Lung (tissue), 17 donors: ENCODE measurements at places on chromosomes 6 and 20. TPM values are rescaled to one million over a fixed set of nuclear protein-coding genes. Genes with fewer than 3 reads are reported as not detected.
A peak's percentile ranks its signal among the peaks of the same experiment; 100 is the strongest.

UST gene
- total RNA-seq: 8.6 TPM

ATAT1 gene
- total RNA-seq: 13.3 TPM

LINC00237 gene
- not detected for total RNA-seq

PHACTR2 gene
- 75.6 TPM for total RNA-seq

GSTA1 gene
- total RNA-seq: 23.5 TPM

TMEM200A gene
- total RNA-seq: 7.9 TPM

CRIP3 gene
- 0.83 TPM for total RNA-seq

HLA-DQB2 gene
- total RNA-seq: 56.3 TPM

SNHG17 gene
- 11.9 TPM for total RNA-seq

SFTA2 gene
- 65.4 TPM for total RNA-seq

BPIFB1 gene
- total RNA-seq: 61.9 TPM

IL17F gene
- total RNA-seq: not detected

GRCh38 chr6:10587656-10588406, 66.7 kb downstream of the GCNT2 start:
- peak; percentile 11 for DNase-seq

GRCh38 chr20:41837669-41838224, 219.6 kb upstream of the CHD6 start:
- DNase-seq: no peak

DNA sequence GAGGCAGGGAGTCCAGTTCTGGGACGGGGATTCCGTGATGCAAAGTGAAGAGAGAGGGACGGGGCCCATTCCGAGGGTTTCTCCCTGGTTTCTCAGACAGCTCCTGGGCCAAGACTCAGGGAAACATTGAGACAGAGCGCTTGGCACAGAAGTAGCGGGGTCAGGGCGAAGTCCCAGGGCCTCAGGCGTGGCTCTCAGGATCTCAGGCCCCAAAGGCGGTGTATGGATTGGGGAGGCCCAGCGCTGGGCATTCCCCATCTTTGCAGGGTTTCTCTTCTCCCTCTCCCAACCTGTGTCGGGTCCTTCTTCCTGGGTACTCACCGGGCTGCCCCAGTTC, 35.9 kb upstream of the HLA-G start:
- no peak for DNase-seq

GRCh38 chr20:5031206-5031557, 29.9 kb upstream of the SLC23A2 start:
- no peak for DNase-seq

DNA sequence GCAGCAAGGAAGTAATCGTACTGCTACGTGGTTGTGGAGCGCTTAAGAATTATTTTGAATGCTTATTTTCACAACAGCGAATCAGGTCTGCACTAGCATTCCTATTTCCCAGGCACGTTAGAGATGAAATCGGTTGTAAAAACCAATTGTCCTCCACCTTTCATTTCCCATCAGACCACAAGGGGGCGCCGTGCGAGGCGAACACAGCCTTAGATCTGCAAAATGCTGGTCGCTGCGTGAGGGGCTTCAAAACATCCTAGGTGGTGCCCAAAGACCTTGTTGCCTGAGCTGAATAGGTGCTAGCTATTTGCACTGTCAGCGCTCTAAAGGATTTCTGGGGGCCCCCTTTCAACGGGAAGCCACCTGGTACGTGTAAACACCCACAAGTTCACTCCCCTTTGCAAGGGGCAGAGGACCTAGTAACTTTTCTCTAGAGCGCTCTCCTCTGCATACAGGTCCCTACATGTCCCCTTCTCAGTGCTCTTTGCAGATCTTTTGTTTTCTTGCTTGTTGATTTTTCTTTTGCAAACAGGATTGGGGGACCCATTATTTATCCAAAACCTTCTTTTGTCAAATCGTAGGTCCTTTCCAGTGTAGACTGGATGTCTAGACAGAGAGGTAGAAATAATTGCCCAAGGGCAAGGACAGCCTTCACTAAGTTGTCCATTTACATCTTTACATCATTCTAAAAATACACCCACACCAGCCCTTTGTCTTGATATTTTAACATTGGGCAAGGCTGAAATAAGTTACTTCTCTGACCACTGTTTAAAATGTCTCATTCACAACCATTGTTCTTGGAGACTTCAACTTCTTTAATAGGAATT, 59.8 kb downstream of the NEDD9 start:
- peak; percentile 71 for DNase-seq

GRCh38 chr20:48686238-48687116, 141.3 kb downstream of the PREX1 start:
- no peak for DNase-seq

GRCh38 chr20:39142407-39143096, 180.4 kb downstream of the DHX35 start:
- DNase-seq: no peak

GRCh38 chr6:26345832-26346231, 19.2 kb upstream of the BTN3A2 start:
- no peak for DNase-seq

- DNase-seq: no peak
These were observed 95.2 kb downstream of the PLCB1 start for GRCh38 chr20:8227293-8227692.

DNA sequence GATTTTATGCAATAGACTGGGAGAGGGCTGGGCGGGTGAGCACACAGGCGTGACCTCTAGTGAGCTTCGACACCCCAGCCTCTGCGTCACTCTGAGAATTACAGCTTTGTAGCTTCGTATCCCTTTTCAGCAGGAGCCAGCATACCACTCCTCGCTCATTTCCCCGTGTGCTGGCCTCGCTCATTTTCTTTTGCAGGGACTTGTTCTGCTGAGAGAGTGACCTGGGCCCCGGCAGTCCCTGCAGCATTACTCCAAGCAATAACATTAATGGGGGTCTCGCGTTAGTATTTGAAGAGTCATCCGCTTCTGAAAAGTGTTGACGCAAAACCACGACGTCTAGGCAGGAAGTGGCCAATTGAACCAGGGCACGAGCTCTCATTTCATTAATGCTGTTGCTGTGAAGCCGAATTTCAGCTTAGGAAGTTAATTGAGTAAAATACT, 193.7 kb downstream of the QKI start:
- DNase-seq: no peak

GRCh38 chr6:36297051-36297450, 27.2 kb downstream of the PNPLA1 start:
- DNase-seq: no peak

- peak; percentile 40 for DNase-seq
These were observed 137.7 kb upstream of the HEY2 start for GRCh38 chr6:125611573-125612344.

DNA sequence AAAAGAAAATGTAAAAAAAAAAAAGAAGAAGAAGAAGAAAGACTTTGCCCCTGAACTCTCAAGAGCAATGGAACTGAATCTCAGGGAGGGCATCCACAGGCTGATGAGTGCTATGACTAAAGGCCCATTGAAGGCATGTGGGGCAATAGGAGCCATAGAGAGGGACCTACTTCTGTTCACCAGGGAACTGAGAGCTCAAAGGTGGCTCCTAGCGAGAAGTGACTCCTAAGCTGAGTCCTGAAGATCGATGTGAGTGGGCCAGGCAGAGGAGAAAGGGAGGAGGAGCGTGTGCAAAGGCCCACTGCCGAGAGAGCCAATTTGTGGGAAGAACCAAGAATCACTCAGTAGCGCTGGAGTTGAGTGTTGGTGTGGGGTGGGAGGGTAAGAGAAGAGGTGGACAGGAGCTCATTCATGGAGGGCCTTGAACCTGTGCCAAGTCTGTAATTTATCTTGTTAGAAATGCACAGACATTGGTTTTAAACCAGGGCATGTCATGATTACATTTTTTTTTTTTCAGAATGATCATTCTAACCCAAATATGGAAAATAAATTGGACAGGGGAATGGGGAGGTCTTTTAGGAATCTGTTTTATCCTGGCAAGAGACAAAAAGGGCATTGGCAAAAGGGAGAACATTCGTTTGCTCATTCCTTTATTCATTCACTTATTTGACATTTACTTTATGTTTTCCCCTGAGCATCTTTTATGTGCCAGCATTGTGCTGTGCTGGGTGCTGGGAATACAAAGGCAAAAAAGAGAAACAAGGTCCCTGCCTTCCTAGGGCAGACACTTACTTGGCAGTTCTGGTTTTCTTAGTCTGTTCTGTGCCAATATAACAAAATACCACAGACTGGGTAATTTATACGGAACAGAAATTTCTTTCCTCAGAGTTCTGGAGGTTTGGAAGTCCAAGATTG, 67.4 kb upstream of the DSP start:
- no peak for DNase-seq

DNA sequence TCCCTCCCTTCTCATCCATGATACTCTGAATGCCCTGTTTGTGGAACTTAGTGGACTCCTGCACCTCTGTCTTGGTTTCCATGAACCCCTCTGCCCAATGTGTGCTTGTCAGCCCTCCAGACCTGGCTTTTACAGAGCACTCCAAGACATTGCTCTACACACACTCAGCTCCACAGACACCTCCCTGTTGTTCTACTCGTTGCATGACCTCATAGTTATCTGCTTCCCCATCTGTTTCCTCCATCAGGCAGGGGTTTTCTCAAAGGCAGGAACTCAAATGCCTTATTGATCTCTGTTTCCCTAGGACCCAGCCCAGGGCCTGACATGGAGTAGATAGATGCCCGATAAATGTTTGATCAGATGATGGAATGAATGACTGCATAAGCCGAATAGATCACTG, 13.3 kb downstream of the PLCG1 start:
- DNase-seq: no peak

- no peak for DNase-seq
These were observed 264.1 kb upstream of the CDYL start for GRCh38 chr6:4512051-4512471.

DNA sequence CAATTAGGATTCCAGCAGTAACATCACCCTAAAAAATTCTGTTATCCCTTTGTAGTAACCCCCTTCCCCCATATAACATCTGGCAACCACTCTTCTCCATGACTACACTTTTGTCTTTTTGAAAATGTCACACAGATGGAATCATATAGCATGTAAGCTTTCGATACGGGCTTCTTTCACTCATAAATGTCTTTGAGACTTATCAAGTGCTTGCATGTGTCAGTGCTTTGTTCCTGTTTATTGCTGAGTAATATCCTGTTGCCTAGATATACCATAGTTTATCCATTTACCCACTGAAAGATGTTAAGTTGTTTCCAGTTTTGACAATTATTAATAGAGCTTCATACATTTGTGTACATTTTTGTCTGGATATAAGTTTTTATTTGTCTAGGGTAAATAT, 10.4 kb upstream of the SNPH start:
- no peak for DNase-seq

- no peak for DNase-seq
These were observed 447.8 kb downstream of the FRK start for GRCh38 chr6:115612796-115613479.

DNA sequence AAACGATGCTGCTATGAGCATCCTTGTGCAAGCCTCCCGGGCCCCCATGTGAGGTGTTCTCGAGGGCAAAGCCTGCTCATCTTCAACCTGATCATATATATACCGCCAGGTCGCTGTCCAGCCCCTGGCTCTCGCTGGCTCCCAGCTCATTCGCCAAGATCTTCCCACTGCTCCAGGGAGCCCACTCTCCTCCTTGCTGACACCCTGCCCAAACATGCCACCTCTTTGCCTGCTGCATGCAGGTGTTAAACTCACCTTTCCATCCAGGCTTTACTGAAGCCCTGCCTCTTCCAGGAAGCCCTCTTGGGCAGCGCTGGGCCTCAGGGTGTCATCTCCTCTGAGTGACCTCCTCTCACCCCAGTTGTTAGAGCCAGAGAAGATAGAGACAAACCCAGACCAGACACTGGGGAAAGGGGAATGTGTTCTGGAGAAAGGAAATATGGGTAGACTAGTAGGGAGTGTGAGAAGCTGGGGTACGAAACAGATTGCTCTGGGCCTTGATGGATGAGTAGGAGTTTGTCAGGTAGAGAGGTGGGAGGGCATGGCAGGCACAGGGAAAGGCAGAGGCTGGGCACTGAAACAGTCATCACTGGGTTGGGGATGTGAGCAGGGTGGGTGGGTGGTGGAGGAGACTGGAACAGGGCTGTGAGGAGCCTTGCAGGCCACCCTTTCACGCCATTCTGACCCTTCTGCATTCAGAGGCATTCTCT, 1.2 kb upstream of the DLGAP4 start:
- no peak for DNase-seq

DNA sequence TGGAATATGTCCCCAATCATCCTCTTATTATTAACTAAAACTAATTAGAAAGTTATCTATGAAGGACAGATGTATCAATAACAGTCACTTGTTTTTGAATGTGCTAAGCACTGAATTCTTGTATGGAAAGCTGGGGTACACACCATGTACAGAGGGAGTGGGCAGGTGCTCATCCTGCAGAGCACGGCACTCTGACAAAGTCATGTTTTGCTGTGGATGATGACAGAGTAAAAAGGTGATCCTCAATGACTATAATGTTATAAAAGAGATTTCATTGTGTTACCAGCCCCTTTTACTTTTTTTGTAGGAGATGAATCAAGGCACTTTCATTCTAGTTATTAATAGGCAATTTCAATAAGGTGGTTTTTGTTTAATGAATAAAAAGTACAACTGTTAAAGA, 51.4 kb upstream of the MCM9 start:
- no peak for DNase-seq

DNA sequence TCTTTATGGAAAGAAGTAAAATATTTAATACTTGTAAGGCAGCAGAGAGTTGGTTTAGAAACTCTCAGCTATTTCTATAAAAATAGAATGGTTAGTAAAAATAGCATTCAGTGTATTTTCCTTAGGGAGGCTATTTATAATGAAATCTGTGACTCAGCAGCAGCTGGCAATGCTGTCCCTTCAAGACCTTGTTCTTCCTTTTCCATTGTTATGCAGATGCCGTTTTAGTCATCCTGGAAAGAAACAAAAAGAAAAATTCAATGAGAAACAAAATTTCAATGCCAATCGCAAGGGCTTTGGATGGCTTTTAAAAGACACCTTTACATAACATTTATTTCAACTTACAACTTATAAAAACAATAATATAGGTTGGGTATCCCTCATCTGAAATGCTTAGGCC, 17.5 kb downstream of the MPC1 start:
- no peak for DNase-seq

- DNase-seq: no peak
These were observed 46.0 kb downstream of the DLL1 start for GRCh38 chr6:170244721-170245474.

DNA sequence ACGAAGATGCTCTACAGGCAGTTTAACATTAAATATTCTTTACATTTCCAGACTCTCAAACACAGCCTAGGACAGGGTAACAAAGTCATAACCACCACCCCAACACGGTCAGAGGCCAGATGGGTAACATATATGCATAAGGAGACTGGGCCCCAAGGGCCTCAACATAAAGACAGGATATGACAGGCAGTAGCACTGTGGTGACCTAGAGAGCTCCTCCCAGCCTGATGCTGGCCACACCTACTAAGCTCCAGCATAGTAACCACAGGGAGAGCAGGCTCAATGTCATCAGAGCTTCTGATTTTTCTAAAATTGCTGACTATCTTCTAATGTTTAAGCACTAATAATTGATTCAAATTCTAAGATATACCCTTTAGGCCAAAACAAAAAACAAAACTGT, 21.7 kb downstream of the SMLR1 start:
- DNase-seq: no peak

- no peak for DNase-seq
These were observed 106.6 kb downstream of the DLL1 start for GRCh38 chr6:170184316-170184715.

- DNase-seq: no peak
These were observed 27.6 kb downstream of the POLR1C start for GRCh38 chr6:43544461-43544860.
